ENCODE measurements at places on chromosomes 12 and 14. TPM values are rescaled to one million over a fixed set of nuclear protein-coding genes. Genes with fewer than 3 reads are reported as not detected.

The SMAGP gene
- 17.0 TPM for polyA plus RNA-seq

The INSM2 gene
- 0.02 TPM for polyA plus RNA-seq

The PRB2 gene
- not detected for polyA plus RNA-seq

The CD163 gene
- polyA plus RNA-seq, result 1,601 TPM

The LMO3 gene
- polyA plus RNA-seq, result 54.0 TPM

The B4GALNT1 gene
- 0.93 TPM for polyA plus RNA-seq

The KRT3 gene
- not detected for polyA plus RNA-seq

The DACT1 gene
- polyA plus RNA-seq, result 3.4 TPM

The AJUBA gene
- polyA plus RNA-seq, result 23.7 TPM

The OAS2 gene
- polyA plus RNA-seq, result 20.8 TPM
